Activated CD8-positive, alpha-beta memory T cell treated with anti-CD3 and anti-CD28 coated beads for 48 hours (primary cell): ENCODE measurements at places on chromosomes 2 and 18.

GRCh38 chr18:12585218-12585617, 72.7 kb downstream of the SPIRE1 start:
- DNase-seq = no peak

DNA sequence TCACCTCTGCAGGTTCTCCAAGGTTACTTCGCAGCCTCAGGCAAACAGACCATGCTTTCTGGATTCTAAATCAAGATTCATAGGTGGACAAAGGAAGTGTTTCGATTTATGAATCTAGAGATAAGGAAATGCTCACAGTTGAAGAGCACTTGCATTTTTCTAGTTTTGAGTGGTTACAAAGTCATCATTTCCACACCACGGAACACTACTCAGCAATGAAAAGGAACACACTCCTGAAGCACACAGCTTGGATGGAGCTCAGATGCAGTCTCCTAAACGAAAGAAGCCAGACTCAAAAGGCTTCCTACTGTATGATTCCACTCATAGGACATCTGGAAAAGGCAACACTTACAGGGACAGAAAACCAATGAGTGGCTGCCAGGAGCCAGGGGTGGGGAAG, 31.7 kb downstream of the SDC1 start:
- no peak for DNase-seq

- DNase-seq = no peak
Measured at GRCh38 chr2:170162271-170162632, 15.7 kb upstream of the MYO3B start.

DNA sequence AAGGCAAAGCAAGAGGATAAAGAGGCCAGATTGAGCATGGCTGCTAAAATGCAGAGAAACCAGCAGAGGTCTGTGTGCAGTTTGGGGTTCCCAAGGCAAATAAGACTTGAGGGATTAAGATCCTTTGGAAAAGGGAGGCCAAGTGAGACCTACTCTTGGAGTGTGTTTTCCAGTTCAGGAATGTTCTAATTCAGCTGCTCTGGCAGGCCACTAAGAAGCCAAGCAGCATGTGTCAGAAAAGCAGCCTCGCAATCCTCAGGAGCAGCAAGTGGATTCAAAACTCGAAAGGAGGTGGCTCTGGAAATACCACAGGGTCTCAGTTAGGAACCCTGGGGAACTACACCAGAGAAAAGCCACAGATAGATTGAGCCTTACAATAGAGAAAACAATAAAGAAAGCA, 569.2 kb downstream of the METTL4 start:
- no peak for DNase-seq

DNA sequence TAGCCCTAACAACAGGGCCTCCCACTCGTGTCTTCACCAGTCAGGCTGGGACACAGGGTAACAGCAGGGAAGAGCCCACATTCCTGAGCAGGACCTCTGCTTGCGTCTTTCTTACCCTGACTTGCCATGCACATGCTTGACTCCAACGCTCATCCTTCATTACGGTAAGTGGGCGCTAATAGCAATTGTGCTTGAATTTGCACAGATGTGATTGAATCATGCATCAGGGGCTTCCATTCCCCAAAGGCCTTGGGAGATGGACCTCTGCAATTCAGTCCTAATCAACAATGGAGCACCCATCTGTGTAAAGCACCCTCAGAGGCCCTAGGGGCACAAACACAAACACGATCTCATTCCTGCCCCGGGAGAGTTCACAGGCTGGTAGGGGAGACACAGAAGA, 13.5 kb downstream of the TEX51 start:
- no peak for DNase-seq

- DNase-seq = no peak
Measured at GRCh38 chr2:120348737-120349439, 3.0 kb downstream of the INHBB start.

GRCh38 chr2:218871345-218872302, 9.0 kb upstream of the WNT10A start:
- DNase-seq = no peak

DNA sequence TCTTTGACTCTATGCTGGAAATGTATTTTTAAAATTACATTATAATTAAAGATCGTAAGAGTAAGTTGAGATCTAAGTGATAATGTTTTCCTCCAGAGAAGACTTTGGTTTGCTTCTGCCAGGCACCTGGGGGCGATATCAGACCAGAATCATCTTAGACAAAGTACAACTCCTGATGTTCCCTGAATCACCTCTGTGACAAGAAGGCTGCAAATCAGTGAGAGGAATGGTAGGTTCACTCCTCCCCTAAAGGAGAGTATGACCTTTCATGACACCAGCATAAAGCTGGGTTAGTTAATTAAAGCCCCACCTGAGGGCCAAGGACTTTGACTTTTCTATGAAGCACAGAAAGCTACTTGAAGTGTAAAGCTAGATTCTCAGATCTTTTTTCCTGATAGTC, 114.4 kb upstream of the DTNA start:
- DNase-seq = no peak

DNA sequence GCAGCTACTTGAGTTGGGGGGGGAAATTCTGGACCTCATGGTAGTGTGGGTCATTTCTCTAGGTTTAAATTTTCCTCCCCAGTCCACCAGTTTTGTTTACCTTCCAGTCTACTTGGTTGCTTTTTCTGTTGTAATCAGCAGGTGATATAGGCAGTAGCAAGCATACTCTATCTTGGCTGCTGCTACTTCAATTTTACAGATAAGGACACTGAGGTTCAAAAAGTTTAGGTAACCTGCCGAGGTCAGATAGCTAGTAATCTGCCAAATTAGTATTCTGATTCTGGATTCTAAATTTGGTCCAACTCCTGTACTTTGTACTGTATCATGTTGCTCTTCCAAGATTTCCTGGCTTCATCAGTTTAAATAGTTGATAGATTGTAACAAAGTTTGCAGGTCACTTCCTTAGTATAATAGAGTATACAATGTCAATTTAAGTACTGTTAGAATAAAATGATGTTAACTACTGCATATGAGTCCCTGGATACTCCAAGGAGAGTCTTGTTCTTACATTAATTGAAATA, 34.7 kb downstream of the ANTXR1 start:
- DNase-seq = no peak

DNA sequence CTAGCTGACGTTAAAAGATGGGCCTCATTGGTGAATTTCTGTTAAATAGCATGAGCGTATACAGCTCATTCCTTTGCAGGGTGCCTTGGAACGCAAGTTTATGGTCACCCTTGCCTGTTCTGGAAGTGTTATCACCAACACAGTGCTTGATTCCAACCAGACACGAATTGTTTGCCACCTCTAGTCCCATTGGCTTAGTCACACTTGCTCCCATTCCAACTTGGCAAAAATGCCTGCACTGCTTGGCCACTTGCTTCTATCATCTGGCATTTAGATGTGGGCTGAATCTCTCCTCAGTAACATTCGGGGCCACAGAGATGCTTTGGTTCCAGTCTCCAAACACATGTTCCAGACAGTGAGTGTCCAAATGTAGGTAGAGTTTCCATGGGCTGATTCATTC, 27.5 kb upstream of the ACVR1 start:
- DNase-seq = no peak

GRCh38 chr2:191048073-191048472, 34.1 kb upstream of the STAT1 start:
- DNase-seq = no peak

DNA sequence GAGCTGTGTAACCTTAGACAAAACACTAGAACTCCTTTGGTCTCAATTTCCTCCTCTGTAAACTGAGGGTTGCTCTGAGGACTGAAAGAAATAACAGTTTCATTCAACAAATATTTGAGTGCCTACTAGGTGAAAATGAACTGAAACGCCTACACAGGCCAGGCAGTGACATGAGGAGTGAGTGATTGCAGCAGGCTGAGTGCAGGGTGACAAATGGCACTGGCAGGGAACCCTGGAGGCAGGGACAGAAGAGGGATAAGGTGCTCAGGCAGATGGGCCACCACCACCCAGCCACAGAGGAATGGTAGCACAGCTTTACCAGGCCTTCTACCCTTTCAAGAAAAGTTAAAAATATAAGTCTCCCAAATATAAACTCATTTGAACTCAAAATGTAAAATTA, 11.5 kb upstream of the RNU4ATAC start:
- DNase-seq = no peak

DNA sequence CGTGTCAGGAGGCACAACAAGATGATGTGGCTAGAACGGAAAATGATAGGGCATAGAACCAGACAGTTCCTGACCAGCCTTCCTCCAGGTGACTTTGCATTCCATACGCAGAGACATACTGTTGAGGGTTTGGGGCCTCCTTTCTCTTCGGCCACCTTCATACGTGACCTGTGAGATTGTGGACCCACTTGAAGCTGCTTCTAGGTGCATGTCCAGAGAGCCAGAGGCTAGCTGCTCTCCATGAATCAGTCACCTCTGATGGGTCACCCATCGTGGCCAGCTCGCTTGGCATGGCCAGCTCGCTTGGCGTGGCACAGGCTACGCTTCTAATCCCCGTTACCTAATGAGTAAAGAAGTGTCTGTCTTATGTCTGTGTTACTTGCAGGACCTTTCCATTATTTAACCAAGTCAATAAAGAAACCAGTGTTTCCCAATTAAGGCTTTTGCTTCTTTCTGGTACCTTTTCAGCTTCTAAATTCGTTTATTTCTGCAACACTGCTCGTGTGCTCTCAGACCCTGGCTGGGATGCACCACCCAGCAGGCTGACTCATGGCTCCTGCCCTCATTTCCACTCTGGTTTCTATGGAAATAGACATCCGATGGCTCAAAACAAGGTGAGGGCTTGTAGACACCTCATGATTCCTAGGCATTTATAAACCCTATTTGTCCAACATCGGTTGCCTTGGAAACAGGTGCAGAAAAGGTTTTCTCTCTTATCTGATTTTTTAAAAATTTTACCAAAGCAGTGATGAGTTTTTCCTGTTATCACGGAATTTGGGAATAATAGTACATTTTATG, 86.7 kb upstream of the B3GNT7 start:
- DNase-seq = no peak

DNA sequence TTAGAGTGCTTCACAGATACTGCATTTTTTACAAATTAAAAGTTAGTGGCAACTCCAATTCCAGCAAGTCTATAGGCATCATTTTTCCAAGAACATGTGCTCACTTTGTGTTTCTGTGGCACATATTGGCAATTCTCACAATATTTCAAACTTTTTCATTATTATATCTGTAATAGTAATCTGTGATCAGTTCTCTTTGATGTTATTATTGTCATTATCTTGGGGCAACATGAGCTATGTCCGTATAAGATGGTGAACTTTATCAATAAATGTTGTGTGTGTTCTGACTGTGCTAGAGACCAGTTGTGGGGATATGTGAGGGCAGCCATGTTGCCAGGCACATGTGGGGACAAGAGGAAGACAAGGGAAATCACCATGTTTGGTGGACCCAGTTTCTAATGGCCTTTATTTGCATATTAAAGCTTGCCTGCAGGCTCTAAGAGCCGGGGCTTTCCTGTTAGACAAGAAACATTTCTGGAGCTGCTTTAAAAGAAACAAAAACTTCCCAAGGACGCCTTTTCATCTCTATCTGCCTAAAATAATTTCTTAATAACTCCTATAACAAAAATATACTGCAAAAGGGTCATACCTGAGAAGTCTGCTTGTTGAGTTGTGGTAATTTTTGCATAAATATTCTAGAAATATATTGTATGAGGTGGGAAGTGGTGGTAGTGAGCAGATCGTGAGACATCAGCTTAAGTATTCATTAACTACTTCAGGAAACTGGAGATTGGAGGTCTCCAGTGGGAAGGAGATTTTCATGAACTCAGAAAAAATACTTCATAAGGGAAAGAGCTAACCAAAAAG, 37.2 kb downstream of the KYNU start:
- DNase-seq = no peak

DNA sequence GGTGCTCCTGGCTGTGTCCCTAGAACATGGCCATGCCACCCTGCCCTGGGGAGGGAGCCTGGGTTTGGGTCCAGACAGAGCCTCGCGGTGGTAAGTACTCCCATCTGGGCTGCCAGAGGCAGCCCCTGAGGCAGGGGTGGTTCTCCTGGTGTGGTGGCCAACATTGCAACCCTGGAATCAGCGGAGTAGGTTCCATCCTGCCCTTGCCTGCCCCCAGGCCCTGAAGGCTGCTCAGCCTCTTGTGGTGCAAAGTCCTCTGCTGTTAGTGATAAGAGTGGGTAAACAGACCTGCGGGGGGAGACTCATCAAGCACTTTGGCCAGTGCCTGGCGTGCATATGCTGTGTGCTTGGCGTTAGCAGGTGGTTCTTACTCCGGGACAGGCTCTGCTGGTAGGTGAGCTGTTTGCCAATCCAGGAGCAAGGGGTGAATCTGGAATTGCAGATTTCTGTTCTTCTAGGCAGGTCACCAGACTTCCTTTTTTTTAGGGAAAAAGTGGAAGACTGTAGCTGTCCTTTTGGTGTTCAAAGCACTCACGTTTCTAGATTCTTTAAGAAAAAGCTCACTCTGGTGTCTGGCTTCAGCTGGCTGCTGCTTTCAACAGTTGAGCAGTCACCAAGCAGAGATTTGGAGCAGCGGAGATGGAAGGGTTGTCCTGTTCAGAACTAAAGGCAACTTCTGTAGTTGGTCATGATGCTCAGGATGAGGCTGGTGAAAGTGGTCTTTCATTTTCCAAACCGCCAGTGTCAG, 3.2 kb downstream of the CNNM3 start:
- DNase-seq = no peak

- no peak for DNase-seq
Measured at GRCh38 chr2:53933329-53933728, 37.5 kb downstream of the PSME4 start.

DNA sequence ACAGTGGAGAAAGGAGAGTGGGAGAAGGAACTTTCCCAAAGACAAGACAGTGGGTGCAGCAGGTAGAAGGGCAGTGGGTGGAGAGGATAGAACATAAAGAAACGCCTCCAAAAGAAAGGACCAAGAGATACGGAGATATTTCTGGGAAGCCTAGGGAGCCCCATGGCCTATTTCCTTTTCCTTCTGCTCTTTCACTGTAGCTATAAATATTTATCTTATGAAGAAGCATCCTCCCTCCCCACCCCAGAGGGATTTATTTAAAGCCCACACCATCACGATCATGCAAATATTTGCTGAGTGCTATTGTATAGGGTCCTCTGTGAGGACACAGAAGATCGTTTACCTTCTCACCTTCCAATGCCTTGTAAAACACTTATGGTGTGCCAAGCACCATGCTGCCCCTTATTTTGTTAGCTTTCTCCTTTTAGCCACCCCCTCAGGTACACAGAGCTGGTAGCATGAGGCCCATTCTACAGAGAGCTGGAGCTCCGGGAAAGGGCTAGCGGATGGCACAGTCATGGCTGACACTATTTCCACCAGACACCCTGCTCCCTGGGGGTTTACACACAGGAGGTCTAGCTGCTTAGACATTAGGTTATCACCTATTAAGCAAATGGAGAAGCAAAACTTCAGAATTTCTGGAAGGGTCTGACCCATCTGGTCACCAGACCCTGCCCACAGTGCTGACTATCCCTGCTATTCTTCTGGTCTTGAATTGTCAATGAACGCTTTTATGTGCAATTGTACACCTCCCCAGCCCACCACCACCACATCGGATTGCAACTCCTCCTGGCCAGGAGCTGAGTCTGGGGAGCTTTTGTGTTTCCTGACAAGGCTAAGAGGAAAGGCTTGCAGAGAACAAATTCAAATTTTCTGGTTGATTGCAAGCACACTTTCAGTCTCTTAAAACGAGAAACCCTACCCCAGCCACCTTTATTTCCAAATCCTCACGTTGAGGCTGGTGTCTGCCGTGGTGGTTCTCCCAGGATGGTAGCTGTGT, 91.8 kb upstream of the KLF7 start:
- DNase-seq = no peak
